ENCODE measurements at places on chromosomes 3 and 15. TPM values are rescaled to one million over a fixed set of nuclear protein-coding genes. Genes with fewer than 3 reads are reported as not detected.

Gene SETD2
- 69.1 TPM for total RNA-seq

Gene HRH1
- total RNA-seq = 1.9 TPM

Gene MST1R
- total RNA-seq = 1.1 TPM

GRCh38 chr15:70509282-70509662, 254.1 kb downstream of the UACA start:
- H3K4me3 ChIP-seq = no peak overlapping the region
- no peak for DNase-seq
- H3K27ac ChIP-seq = peak overlapping the region; percentile 59

Gene TMIE
- total RNA-seq = 0.74 TPM

- H3K27ac ChIP-seq = no peak overlapping the region
- DNase-seq = no peak
- no peak overlapping the region for H3K4me3 ChIP-seq
Observed at GRCh38 chr3:17639765-17640164, 102.7 kb downstream of the TBC1D5 start.

- no peak overlapping the region for H3K27ac ChIP-seq
- H3K4me1 ChIP-seq = no peaks in the 10 kb centered on the region
Observed at GRCh38 chr15:42073418-42073817, 20.9 kb downstream of the PLA2G4D start.

DNA sequence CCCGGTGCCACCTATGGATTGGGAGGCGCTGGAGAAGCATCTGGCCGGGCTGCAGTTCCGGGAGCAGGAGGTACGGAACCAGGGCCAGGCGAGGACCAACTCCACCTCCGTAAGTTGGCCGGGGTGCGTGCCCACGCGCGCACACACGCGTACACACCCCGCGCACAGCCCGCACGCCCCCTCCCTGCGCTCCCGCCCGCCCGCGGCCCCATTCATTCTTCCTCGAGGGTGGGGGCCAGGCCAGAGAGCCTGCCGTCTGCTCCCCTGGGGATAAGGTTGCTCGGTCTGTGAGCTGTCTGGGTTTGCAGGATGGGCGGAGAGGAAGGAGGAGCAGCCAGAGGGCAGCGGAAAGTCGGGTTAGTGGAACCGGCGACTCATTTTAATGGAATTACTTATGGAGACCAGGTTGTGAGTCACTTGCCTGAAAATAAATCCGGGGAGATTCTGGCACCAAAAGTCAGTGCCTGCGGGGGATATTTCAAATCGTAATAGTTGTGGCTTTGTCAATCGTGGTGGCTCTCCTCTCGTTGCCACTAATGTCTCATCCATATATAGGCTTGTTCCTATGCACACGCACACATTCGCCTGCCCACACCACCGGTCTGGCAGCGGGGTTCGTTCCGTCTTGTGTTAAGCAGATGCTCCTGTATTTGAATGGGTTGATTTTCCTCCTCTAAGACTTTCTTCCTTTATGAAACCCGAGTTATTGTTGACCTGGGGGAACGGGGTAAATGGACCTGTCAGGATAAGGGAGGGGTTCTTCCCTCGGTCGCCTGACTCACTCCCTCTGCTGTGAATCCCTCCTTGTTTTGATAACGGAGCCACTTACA, 223.4 kb upstream of the IL12A start:
- H3K4me1 ChIP-seq = no peaks in the 10 kb centered on the region
- H3K36me3 ChIP-seq = no peaks in the 10 kb centered on the region
- peak overlapping the region; percentile 72 for H3K27ac ChIP-seq
- H3K4me3 ChIP-seq = peak overlapping the region; percentile 65

Gene CPB1
- 11.1 TPM for total RNA-seq

GRCh38 chr3:168714609-168715240, 619.0 kb upstream of the GOLIM4 start:
- H3K27ac ChIP-seq = no peak overlapping the region
- no peak for DNase-seq
- no peaks in the 10 kb centered on the region for H3K4me1 ChIP-seq
- no peak overlapping the region for H3K4me3 ChIP-seq
- no peaks in the 10 kb centered on the region for H3K27me3 ChIP-seq

Gene PAK6
- total RNA-seq = 1.8 TPM

GRCh38 chr15:90911906-90912769, 9.0 kb downstream of the MAN2A2 start:
- H3K27ac ChIP-seq = peak overlapping the region; percentile 91
- peaks cover 100% of the 10 kb centered on the region for H3K36me3 ChIP-seq
- H3K27me3 ChIP-seq = no peaks in the 10 kb centered on the region
- H3K4me1 ChIP-seq = peaks cover 36% of the 10 kb centered on the region
- peak; percentile 75 for DNase-seq
- H3K4me3 ChIP-seq = no peak overlapping the region

Gene GOLGA8T
- total RNA-seq = 1.1 TPM
